ENCODE measurements at places on chromosomes 2 and 18.

- DNase-seq: no peak
Measured at GRCh38 chr2:141767051-141767450, 363.8 kb downstream of the LRP1B start.

DNA sequence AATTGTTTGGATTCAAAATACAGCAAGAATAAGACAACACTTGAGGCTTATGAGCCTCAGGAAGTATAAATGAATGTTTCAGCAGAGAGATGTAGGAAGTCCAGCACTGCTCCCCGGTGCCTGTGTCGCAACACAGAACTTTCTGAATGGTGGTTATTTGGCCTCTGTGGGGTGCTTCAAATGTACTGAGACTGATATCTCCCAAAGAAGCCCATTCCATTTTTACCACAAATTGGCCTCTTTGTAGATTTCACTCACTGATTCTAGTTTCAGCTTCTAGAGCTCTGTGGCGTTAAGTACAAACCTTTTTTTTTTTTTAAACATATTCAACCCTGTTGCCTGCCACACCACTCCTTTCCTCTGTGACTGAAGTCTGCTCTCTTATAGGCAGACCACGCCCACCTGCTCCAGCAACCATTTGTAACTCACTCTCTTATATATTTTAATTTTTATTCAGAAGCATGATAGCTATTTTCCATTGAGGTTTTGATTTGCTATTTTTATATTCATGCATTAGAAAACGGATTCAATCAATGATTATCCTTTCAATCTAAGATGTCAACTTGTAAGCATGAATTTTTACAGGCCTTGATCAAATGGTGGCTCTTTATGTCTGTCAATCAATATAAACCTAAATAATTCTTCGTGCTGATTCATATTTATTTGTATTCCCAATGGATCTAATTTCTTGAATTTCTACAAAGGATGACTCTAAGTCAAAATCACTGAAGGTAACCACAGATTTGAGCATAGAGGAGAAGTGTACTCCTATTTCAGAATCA, 277.1 kb upstream of the CCDC68 start:
- DNase-seq: no peak

- DNase-seq: no peak
Measured at GRCh38 chr2:21253311-21254027, 129.7 kb downstream of the TDRD15 start.

DNA sequence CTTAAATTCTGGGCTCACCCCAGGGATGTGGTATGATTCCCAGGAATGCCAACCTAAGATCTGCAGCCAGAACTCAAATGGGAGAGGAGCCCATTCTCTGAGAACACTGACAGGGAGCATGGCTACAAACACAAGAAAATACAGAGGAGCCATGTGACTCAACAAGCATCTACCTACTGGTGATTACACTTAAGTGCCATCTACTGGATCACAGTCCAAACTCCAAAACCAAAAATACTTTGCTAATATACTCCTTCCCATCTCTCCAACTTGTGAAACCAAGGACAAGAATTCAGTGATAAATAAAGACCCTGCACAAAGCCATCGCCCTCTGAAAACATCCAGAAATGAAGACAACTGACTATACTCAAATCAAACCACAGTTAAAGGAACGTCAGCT, 116.9 kb downstream of the NR4A2 start:
- DNase-seq: no peak

- no peak for DNase-seq
Measured at GRCh38 chr2:100845141-100845991, 25.4 kb downstream of the NPAS2 start.

- no peak for DNase-seq
Measured at GRCh38 chr2:232260075-232260474, 118.5 kb upstream of the ALPP start.

GRCh38 chr18:52615321-52615720, 275.3 kb downstream of the DCC start:
- DNase-seq: no peak

- peak; percentile 32 for DNase-seq
Measured at GRCh38 chr2:98518101-98518500, 73.4 kb downstream of the INPP4A start.

- DNase-seq: no peak
Measured at GRCh38 chr2:120448961-120449810, 103.2 kb downstream of the INHBB start.

- peak; percentile 69 for DNase-seq
Measured at GRCh38 chr2:85853499-85854165, 35.2 kb downstream of the ST3GAL5 start.

GRCh38 chr2:68835621-68836020, 35.6 kb downstream of the BMP10 start:
- no peak for DNase-seq

DNA sequence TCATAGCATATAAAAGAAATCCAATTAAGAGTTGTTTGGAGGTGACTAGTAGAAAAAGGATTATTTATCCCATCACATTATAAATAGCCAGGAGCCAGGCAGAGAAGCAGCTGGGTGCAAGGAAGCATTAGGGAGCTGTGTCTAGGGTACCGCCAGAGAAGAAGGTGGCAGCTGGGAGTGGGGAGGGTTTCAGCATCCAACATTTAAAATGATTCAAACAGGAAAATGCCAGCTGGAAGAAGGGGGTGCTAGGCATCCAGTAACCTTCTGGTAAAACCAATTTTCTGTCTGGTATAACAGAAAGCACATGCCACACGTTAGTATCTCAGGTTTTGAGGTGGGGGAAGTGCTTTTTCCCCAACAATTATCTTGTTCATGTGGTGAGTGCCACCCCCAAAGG, 452.4 kb downstream of the ZEB2 start:
- no peak for DNase-seq

GRCh38 chr18:60448487-60449267, 76.1 kb upstream of the MC4R start:
- DNase-seq: no peak

DNA sequence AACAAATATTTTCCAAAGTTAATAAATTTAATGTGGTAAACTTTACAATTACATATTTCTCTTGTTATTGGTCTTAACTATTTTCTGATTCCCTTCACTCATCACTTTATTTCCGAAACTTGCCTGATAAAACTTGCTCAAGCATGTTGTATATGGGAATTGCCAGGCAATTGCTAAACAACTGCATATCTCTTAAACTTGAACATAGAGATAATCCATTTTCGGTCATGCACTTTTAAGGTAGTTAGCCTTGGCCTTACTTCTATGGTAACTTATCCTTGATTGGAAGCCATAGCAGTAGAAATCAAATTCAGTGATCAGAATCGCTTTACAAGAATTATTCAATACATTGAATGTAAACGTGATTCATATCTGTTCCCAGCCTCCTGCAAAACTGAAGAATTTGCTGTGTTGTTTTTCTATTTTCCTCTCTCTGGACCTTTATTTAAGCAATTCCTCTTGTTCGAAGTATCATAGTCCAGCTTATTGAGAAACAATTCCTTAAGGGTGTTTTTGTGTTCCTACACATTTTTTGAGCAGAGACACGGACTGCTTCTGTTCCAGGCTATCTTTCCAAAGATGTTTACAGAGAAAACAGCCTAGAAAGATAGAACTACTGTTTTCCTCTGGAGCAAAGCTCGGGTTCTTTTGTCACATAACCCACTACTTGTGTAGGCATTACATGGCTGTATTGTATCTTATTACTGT, 674.3 kb downstream of the IRS1 start:
- no peak for DNase-seq

- DNase-seq: no peak
Measured at GRCh38 chr2:43171789-43172188, 54.6 kb downstream of the ZFP36L2 start.

GRCh38 chr2:194819367-194819766, 837.7 kb upstream of the SLC39A10 start:
- no peak for DNase-seq

DNA sequence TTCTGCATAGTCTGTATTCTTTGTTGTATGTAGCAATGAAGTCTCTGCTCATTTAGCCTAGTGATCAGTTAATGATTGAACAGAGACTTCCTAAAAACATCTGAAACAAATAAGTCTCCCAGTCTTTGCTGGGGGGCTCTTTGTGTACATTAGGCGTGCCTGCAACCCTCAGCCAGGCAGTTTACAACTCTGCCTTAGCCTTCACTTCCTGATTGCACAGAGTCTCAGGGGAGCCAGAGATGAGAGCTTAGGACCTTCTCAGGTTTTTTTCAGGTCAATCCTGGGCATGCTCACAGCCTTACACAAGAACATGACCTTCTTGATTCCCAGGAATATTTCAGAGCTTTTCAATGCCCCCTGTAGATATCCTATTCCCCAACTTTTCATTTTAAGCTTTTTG, 44.0 kb upstream of the BIN1 start:
- DNase-seq: no peak

GRCh38 chr2:161423421-161424393, 7.6 kb downstream of the TBR1 start:
- no peak for DNase-seq

DNA sequence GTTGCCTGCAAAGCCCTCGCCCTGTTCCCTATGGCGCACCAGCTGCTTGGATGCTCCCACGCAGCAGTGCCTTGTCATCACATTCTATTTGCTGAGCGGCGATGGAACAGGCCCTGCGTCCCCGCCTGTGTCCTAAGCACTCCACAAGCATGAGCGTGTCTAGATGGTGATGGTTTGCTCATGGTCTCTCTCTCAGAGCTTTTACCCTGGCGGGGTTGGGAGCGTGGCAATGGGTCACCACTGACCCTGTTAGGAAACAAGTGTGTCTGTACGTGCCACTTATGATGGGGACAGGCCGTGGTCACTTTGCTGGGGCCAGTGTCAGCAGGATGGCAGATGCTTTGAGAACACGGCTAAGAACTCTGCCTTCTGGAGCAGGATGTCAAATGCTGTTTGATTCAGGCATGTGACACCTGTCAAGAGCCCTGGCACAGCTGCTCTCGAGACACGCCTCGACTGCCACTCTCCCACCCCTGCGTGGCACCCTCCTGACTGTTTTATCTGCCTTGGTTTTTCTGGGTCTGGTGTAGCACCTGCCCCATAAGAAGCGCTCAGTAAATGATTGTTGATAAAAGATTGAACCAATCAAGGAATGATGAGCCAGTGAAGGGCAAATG, 44.2 kb downstream of the RRM2 start:
- DNase-seq: no peak

- peak; percentile 5 for DNase-seq
Measured at GRCh38 chr2:224650815-224651439, 65.2 kb downstream of the CCDC195 start.

GRCh38 chr18:31741097-31741735, 19.5 kb downstream of the SLC25A52 start:
- DNase-seq: peak; percentile 51

DNA sequence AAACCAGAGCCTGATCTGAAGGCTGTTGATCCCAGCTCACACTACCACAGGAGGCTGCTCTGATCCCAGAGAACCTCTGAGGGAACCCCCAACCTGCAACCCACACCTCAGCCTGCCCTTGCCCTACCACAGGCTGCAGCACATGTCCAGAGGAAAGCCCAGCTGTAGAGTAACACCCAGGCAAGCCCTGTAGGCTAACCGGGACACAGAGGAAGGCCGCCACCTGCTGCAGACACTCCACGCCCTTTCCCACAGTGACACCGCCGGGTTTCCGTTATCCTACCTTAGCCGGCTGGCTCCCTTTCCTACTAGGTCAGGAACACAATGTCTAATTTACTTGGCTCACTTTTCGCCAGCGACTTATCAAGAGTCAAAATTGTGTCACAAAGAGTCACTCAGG, 266.7 kb upstream of the KLHL29 start:
- DNase-seq: no peak

- no peak for DNase-seq
Measured at GRCh38 chr18:28174181-28174905, 2.6 kb downstream of the CDH2 start.

DNA sequence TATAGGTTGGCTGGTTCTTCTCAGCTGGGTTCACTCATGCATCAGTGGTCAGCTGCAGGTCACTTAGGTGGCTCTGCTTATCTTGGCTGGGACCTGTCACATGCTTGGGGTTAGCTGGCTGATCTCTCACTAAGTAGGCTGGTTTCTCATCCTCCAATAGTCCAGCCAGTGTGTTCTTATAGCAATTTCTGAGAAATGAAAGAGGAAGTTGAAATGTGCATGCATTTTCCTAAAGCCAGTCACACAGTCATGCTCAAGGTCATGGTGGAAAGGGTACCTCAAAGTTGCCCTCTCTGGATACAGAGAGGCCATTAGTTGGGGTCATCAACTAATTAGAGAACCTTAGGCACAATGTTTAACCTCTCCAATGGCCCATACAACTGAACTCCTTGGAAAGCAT, 64.4 kb downstream of the KLHL29 start:
- no peak for DNase-seq

GRCh38 chr18:23824669-23825068, 135.4 kb downstream of the LAMA3 start:
- DNase-seq: no peak

DNA sequence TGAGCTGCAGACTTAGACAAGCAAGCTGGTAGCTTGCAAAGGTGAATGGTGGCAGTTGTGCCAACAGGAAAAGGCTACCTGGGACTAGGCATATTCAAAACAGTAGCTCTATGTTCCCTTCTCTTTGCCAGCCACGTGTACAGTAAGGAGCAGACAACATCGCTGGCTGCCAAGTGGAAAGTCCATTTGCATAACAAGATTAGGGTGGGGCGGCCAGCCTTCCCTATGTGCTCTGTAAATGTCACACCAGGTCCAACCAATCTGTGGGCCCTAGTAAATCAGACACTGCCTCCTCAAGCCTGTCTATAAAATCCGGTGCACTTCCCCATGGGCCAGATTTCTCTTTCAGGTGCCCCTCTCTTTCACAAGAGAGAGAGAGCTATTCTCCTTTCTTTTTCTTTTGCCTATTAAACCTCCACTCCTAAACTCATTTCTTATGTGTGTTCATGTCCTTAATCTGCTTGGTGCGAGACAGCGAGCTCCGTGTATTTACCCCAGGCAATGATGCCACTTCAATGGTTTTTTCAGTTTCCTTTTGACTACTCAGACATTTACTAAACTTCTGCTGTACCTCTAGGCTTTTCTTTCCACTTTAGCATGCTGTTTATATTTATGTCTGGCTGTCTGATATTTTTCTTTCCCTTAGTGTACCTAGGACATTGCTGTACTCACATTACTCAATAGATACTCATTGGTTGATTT, 297.4 kb upstream of the GCFC2 start:
- no peak for DNase-seq

GRCh38 chr2:6667326-6667725, 198.4 kb downstream of the CMPK2 start:
- no peak for DNase-seq

- DNase-seq: no peak
Measured at GRCh38 chr2:222797871-222798270, 63.0 kb upstream of the ACSL3 start.

- no peak for DNase-seq
Measured at GRCh38 chr2:52294628-52295027, 1262.7 kb upstream of the NRXN1 start.

- DNase-seq: no peak
Measured at GRCh38 chr2:203775684-203776083, 69.2 kb downstream of the CD28 start.

All from DND-41 (cell line).